ENCODE measurements at places on chromosomes 5 and 9.

DNA sequence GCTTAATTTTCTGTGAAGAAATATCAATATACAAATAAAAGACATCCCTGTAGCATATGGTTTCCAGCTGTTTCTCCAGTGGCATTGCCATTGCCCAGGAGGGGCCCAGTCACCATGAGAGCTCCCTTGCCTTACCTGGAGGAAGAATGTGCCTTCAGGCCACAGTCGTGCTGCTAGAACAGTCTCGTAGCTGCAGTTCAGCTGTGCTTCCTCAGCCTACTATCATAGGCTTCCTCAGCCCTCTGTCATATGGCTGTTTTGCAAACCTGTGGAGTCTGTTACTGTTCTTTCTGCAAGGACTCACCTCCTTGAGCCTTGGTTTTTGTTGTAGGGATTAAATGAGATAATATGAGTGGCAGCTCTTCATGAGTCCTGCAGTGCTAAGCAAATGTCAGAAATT is 67.6 kb downstream of the RCL1 start:
- DNase-seq, result no peak

DNA sequence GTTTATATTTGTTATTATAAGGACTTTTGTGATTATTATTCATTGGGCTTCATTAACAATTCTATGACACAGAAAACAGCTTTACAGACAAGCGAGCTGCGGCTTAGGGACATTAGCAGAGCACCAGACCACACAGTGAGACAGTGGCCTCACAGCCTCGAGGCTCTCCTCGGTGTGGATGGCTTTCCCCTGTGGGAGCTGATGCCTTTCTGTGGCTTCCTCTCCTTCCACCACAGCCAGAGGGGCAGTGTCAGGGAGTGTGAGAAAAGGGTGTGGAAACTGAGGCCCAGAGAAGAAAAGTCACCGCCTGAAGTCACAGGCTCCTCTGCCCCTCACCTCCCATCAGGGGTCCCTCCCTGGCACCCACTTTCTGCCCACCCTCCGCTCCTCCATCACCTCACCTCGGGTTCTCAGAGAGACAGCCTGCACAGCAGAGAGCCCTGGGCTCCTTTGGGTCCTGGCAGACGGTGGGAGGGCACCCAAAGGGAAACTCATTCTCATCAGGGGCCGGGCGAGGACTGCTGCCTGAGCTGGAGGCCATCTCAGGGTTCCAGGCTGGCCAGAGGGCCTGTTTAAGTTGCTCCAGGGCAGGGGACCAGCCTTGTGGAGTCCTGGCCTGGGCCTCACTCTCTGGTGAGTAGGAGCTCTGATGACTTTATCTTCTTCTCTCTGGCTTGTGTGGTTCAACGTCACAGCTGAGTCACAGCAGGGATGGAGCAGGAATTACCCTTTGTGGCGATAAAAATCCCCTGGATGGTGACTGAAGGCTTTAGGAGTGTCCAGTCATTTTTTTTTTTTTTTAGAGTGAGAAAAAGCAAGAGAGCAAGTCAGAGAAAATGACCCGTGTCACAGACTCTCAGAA is 830 bp downstream of the TRAF1 start:
- peak; percentile 82 for DNase-seq

DNA sequence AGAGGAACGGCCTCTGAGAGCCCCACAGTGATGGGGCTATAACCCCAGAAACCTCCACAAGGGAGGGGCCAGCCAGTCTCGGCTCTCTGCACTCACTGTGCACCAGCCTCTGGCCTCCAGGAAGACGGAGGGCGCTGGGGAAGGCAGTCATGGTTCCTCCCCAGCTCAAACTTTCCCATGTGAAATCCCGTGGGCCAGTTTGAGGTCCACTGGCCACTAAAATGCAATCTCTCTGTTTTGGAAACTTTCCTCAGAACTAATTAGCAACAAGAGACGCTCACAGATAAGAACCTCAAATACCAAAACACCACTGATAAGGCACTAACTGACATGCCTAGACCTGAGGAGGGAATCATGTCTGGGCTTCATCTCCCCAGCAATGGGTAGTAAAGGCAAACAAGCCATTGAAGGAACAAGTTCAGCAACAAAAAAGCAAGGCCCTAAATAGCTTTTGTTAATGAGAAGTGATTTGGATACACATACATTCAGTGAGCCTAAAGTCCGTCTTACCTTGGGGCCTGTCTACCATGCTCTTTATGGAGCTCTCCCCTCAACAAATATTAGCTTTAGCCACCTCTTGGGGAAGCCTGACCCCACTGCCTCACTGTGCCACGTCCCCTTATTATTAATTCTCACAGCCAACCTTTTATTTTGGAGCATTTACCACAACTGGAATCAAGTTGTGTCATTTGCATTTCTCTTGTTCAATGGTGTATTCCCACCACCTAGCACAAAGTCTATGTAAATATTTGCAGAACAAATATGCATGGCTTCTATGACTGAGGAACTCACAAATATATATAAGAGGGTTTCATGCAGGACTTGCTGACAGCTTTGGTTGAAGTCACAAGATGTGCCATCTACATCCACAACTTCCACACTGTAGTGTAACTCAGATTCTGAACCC is 56.1 kb upstream of the GLRX start:
- no peak for DNase-seq

DNA sequence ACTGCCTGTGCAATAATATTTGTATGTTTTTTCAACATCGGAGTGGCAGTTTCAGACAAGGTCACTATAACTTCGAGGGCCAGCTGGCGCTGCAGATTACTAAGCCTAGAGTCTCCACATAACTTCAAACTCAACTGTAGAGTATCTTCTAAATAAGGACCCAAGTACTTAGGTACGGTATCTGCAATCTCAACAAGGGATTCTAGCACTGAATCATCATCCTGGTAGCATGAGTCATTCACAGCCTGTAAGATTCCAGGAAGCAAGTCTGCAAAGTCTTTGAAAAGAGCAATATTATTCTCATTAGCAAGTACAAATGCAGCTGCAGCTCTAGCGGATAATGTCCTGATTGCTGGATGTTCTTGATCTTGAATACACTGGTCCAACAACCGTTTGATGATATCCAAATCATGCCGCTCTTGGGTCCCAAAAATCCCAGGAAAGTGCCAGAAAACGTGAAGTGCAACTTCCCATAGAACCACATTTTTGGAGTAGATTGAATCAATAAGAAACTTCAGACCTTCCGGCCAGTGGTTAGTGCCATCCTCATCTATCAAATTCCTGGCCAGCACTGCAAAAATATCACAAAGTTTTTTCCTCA is 654 bp downstream of the RANBP6 start:
- DNase-seq, result no peak

DNA sequence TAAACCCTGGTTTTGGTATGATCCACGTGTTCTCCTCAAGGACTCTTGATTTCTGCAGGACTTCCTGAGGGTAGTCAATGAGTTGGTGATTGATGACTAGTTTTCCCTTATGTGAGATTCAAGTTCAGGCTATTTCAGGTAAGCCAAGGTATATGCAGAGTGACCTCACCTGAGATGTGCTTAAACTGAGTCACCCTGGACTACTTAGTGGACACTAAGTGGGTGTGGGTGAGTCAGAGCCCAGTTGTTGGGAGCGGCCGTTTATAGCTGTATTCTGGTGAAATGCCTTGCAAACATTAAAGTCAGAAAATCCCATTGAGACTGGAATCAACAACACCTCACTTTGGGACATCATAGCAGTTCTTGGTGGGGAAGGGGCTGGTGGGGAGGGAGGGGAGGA is 62.9 kb downstream of the SLC28A3 start:
- no peak for DNase-seq

DNA sequence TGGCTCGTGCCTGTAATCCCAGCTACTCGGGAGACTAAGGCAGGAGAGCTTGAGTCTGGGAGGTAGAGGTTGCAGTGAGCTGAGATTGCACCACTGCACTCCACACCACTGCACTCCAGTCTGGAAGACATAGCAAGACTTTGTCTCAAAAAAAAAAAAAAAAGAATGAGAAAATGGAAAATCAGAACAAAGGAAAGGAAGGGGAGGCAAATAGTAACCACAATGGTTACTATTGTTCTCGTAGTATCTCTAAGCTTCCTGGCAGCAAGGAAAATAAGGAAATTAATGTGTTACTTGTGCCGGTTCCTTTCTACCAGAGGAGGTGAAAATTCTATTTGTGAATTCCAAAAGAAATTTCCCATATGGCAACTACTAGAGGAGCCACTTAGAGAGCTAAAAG is 48.5 kb upstream of the BNC2 start:
- DNase-seq, result no peak

- no peak for DNase-seq
These were observed 146.5 kb downstream of the PAM start for GRCh38 chr5:102901424-102902134.

GRCh38 chr5:61402244-61402823 is 70.3 kb downstream of the ZSWIM6 start:
- no peak for DNase-seq

DNA sequence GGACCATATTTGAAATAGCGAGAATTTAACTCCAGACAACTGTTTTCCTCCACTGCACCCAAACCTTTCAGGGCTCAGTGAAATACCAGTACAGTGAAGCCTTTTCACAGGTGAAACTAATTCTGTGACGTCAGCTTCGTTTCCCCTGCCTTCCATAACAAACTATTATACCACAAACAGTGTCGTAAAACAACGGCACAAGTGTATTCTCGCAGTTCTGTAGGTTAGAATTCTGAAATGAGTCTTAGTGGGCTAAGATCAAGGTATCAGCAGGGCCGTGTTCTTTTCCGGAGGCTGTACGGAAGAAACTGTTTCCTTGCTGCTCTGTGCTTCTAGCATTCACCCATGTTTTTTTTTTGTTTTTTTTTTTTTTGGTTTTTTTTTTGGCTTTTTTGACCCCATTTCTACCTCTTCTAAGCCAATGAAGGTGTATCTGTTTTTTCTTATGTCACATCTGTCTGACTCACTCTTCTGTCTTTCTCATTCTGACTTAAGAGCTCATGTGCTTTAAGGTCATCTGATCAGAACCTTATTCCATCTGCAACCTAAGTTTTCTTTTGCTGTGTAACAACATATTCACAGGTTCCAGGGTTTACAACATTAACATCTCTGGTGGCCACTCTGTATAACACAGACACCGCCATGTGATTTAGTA is 20.1 kb downstream of the ISOC1 start:
- no peak for DNase-seq

GRCh38 chr5:55454282-55454681 is 80.5 kb downstream of the PLPP1 start:
- DNase-seq, result no peak

GRCh38 chr9:126523611-126524111 is 90.1 kb upstream of the LMX1B start:
- peak; percentile 33 for DNase-seq

- no peak for DNase-seq
These were observed 144.9 kb downstream of the GIN1 start for GRCh38 chr5:102975045-102975444.
